ENCODE measurements at places on chromosomes 11 and 22. TPM values are rescaled to one million over a fixed set of nuclear protein-coding genes. Genes with fewer than 3 reads are reported as not detected.
A peak's percentile ranks its signal among the peaks of the same experiment; 100 is the strongest.

GRCh38 chr11:2926611-2927051 is 2.6 kb downstream of the PHLDA2 start:
- peak; percentile 69 for DNase-seq

GRCh38 chr11:3183523-3183922 is 18.4 kb upstream of the OSBPL5 start:
- DNase-seq, result no peak

Gene C11orf91
- total RNA-seq, result not detected

- no peak for DNase-seq
Measured at GRCh38 chr11:2797741-2798361, 87.7 kb downstream of the CDKN1C start.

- DNase-seq, result no peak
Measured at GRCh38 chr11:120471131-120471530, 40.4 kb upstream of the GRIK4 start.

DNA sequence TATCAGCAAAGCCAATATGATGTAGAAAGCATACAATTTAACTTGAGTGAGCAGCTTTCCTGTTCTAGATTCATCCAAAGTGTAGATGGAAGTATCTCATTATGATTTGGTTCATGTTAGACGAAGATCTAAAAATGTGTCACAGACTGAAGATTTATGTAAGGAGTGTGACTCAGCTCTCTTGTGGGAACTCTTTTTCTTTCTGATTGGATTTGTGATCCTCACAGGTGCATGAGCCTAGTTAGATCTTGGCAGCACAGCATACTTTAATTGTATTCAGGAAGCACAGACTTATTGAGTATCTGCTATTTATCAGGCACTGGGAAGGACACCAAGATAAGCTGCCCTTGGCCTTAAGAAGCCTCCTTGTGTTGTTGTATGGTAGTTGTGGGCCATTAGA is 147.1 kb downstream of the C11orf91 start:
- DNase-seq, result no peak

Gene YPEL4
- total RNA-seq, result 2.3 TPM

DNA sequence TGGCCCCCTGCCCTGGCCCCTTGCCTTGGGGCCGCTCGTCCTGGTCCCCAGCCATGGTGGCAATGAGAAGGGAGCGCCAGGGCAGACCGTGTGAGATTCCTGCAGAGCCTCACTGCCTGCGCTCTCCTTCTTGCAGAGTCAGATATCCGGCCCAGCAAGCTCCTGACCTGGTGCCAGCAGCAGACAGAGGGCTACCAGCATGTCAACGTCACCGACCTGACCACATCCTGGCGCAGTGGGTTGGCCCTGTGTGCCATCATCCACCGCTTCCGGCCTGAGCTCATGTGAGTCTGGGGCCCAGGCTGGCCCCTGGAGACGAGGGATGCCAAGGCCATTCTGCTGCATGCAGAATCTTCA is 114.1 kb downstream of the MICAL2 start:
- peak; percentile 82 for DNase-seq

DNA sequence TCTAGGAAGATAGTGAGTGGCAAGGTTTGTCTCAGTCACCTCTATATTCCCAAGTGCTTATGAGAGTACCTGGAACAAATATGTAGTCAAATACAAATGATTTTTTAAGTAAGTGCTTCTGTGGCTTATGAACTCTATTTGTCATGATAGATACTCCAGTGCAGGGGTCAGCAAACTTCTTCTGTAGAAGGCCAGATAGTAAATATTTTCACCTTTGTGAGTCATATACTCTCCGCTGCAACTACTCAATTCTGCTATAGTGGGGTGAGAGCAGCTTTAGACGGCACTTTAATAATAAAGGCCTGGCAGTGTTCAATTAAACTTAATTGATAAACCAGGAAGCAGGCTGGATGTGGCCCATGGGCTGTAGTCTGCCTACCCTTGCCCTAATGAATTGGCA is 12.4 kb upstream of the CCDC34 start:
- no peak for DNase-seq

DNA sequence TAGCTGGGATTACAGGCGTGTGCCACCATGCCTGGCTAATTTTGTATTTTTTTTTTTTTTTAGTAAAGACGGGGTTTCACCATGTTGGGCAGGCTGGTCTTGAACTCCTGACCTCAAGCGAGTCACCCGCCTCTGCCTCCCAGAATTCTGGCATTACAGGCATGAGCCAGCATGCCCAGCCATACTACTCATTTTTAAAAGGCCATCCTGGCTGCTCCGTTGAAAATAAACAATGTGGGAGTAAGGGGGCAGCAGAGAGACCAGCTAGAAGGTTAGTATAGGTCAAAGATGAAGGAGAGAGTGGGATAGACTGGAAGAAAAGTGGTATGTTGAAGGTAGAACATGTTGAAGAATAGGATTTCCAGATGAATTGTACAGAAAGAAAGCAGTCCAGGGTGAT is 17.6 kb upstream of the LIN7C start:
- no peak for DNase-seq

Data from left lung (tissue), 14 donors.